ENCODE measurements at places on chromosomes 5 and 9. TPM values are rescaled to one million over a fixed set of nuclear protein-coding genes. Genes with fewer than 3 reads are reported as not detected.

KLHL9 gene
- total RNA-seq, result 30.5 TPM

DNA sequence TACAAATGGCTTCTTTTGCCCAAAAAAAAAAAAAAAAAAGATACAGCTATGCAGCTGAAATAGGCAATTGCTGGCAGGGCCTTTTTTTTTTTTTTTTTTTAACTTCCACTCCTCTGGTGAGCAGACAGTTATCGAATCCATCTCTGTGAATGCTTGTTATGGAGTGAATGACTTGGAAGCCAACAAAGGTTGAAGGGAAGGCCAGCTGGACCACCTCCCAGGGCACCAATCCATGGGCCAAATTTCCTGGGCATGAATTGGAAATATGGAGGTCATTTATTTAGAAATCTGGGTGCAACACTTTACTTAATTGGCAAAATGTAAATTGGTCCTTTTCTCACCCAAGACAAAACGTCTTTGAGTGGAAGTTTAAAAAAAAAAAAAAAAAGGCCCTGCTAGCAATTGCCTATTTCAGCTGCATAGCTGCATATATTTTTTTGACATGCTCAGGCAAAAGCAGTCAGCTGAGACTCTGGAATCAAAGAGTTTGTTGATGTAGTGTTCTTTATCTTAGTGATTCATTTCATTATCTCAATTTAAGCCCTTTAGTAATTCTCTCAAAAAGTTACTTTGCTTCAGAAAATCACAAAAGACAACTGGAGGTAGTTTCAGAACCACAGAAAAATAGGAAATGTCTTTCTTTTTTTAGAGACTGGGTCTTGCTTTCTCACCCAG lies 392.2 kb upstream of the KLF4 start:
- no peak for DNase-seq

DNA sequence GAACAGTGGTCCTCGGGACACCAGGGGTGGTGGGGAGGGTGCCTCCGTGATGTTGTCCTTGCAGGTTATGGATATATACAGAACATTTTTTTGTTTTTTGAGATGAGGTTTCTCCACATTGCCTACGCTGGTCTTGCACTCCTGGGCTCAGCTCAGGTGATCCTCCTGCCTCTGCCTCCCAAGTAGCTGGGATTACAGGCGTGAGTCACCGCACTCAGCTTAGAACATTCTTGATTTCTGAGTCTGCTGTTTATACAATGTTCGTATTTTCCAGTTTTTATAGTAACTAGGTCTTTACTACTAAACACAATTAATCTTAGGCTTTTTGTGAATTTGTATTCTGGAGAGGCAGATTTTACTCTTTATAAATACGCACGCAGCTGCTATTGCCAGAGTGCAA lies 6.0 kb downstream of the PMPCA start:
- no peak for DNase-seq

- no peak for DNase-seq
These were observed 18.5 kb downstream of the NINJ1 start for GRCh38 chr9:93115486-93116071.

All from kidney (tissue), 22 donors.